ENCODE measurements at places on chromosomes 12 and 14.
A peak's percentile ranks its signal among the peaks of the same experiment; 100 is the strongest.

DNA sequence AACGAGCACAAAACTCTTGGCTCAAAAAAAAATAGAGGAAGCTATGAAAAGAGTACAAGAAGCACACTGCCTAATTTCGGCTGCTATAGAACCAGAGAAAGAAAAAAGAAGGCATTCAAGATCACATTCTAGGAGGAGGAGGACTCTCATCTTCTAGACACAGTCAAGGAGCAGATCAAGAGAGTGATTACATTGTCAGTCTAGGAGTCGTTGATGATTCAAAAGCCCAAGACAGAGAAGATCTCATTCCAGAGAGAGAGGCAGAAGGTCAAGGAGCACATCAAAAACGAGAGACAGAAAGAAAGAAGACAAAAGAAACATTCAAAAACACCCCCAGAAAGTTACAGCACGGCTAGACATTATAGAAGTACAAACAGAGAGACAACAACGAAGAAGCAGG, 131.8 kb upstream of the AEBP2 start:
- no peak for DNase-seq

- DNase-seq: no peak
These were observed 32.4 kb downstream of the PITPNM2 start for GRCh38 chr12:123118497-123118896.

DNA sequence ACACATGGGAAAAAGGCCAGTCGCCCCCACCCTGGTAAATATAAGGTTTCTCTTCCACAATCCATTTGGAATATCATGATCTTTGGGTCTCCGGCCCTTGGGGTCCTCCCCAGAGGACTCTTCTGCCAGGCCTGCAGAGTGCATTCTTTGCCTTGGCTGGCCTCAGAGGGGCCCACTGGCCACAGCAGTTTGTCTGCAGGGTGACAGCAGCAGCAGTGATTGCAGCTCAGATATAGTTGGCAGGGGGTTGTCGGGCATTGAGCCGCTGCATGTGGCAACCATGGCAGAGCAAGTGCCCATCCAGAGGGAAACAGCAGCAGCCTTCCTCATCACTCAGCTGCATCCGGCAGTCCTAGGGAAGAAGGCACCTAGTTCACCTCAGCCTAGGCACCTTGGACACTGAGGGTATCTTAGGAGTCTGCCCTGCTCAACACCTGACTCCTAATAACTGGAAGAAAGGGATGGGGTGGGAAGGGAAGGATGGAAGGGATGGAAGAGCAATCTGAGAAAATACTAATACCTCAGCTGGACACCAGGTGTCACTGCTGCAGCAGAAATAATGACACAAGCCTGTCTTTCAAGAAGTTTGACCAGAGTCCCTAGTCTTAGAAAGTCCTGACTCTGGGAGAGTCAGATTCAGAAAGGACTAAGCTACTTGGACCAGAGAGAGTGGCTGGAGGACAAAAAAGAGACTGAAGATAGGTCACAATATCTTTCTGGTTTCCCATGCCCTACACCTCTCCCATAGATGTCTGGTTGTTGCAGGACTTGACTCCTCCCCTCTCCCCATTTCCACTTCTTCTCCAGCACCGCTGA, 8.9 kb downstream of the AJUBA start:
- peak; percentile 69 for DNase-seq

DNA sequence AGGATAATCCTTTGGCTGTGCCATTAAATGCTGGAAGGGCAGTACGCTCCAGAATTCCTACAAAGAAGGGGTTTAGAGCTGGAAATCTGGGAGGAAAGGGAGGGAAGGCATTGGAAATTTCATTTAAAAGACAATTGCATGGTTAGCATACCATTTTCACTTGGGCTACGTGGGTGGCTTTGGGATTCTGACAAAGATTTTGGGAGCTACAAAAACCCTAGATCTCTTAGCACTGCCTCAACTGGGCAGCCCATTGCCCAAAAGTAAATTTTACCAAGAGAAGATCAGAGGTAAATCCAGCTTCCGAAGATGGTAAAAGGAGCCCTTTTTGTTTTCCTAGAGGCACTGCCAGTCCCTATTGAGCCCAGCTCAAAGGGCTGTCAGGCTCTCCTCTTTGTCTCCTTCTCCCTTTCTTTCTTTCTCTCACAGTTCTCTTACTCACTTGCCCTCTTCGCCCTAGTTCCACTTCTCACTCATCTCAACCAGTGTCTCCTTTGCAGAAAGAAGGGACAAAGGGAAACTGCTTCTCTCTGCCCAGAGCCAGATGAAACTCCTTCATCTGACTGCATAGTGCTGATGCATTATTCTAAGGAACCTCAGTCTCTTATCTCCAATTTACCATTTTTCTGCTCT, 125.4 kb upstream of the PLEKHA5 start:
- no peak for DNase-seq

- no peak for DNase-seq
These were observed 72.1 kb downstream of the AVPR1A start for GRCh38 chr12:63078906-63079305.

DNA sequence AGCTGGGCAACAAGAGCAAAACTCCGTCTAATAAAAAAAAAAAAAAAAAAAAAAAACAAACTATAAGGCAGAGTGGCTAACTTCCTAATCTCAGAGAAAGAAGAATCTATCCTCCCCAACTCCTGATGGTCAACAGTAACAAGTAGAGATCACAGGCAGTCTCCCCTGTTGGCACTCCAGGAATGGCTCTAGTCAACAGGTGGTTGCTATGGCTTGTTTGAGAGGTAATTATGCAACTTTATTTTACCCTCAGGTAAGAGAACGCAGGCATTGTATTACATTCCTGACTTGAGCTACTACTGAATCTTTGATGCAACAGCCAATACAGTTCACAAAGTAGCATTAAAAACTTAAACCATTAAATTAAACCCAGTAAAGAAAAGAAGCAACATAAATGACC, 180.3 kb downstream of the DICER1 start:
- no peak for DNase-seq

DNA sequence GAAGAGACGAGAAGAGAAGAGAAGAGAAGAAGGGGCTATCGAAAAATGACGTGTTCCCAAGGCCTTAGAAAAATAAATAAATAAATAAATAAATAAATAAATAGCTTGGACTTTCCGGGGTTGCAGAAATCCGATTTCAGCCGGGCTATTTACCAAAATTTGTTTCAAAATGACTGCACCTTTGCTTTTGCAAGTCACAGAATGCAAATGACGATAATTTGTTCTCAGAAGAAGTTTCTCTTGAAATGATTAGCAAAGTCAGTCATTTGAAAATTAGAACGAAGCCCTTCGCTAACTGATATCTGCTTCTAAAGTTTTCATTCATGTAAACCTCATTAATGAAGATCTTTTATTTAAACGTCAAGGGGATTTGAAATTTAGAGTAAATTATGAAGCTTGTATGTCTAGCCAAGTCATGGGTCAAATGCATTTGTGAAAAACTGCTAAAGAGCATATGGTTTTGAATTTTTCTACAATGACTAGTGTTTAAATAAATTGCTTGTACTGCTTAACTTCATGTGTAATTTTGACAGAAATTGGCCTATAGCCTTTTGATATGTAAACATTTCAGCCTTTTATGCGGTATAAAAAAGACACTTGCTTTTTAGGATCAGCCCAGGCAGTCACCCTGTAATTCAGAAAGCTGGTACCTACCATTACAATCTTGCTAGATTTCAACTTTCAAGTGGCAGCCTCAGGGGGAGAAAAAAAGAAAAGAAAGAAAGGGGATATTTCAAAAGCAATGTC, 4.6 kb upstream of the GSC start:
- DNase-seq: no peak

DNA sequence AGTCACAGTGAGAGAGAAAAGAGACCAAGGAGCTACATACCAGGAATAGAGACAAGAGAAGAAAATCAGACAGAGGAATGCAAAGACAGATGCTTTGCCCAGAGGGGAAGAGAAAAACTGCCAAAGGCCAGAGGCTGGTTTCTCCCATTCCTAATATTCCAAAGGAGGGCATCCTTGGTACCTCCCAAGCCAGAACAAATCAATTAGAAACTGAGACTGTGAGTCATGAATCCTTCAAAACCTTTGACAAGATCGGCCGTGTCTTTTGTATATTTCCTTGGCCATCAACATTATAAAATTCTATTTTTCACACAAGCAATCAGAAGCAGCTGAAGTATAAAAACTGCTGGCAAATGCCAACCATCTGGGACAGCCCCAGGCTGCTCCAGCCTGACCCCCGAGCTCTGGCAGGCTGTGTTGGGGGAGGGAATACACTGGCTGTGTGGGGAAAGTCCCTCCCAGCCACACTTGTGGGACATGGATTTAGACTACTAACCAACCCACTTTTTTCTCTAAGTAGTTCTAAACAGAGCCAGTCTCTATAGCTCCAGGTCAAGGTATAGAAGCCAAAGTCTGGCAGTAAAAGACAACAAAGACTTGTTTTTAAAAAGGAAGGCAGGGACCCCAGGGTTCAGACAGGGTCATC, 13.7 kb downstream of the POMT2 start:
- DNase-seq: peak; percentile 41

DNA sequence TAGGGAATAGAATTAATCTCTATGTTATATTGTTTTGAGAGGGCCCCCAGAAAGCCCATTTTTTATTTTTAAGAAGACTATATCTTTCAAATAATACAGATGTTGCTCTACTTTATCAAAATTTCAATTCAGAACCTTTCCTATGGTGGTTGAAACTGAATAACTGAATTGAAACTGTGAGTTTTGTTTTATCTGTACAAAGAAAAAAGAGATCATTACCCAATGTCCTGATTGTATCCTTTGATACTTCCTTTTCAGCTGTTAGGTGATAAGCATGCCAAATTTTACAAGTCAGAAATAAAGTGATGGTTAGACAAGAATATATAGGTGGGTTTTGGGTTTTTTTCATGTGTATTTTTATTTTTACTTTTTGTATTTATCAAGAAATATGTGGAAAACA, 1293.1 kb upstream of the USP15 start:
- no peak for DNase-seq
